Breast epithelium (tissue), 4 donors: ENCODE measurements at places on chromosomes 4 and X. TPM values are rescaled to one million over a fixed set of nuclear protein-coding genes. Genes with fewer than 3 reads are reported as not detected.

GRCh38 chrX:153857348-153857903 lies 27.1 kb upstream of the PDZD4 start:
- no peak for DNase-seq
- no peak overlapping the region for H3K27ac ChIP-seq
- no peak overlapping the region for H3K4me3 ChIP-seq
- no peaks in the 10 kb centered on the region for H3K27me3 ChIP-seq
- no peaks in the 10 kb centered on the region for H3K4me1 ChIP-seq
- H3K36me3 ChIP-seq, result no peaks in the 10 kb centered on the region

GRCh38 chrX:15881381-15881897 lies 26.8 kb upstream of the AP1S2 start:
- H3K4me3 ChIP-seq, result no peak overlapping the region
- H3K36me3 ChIP-seq, result no peaks in the 10 kb centered on the region
- no peaks in the 10 kb centered on the region for H3K4me1 ChIP-seq
- DNase-seq, result no peak
- H3K27ac ChIP-seq, result no peak overlapping the region

GRCh38 chr4:145937971-145938611 lies 532 bp downstream of the ZNF827 start:
- H3K27ac ChIP-seq, result peak overlapping the region; percentile 95

GRCh38 chrX:12949205-12949926 lies 25.5 kb upstream of the TMSB4X start:
- no peaks in the 10 kb centered on the region for H3K36me3 ChIP-seq
- H3K4me1 ChIP-seq, result no peaks in the 10 kb centered on the region
- DNase-seq, result no peak
- no peaks in the 10 kb centered on the region for H3K27me3 ChIP-seq

Gene AFAP1
- 16.6 TPM for total RNA-seq

Gene OTC
- total RNA-seq, result 0.29 TPM

Gene OTOP1
- total RNA-seq, result not detected

Gene IRS4
- total RNA-seq, result not detected

Gene VSIG1
- not detected for total RNA-seq

- DNase-seq, result no peak
- H3K27ac ChIP-seq, result no peak overlapping the region
- H3K36me3 ChIP-seq, result no peaks in the 10 kb centered on the region
- H3K27me3 ChIP-seq, result no peaks in the 10 kb centered on the region
These were observed 1.7 kb upstream of the RPS3A start for GRCh38 chr4:151097759-151098158.

- no peaks in the 10 kb centered on the region for H3K36me3 ChIP-seq
- H3K27me3 ChIP-seq, result no peaks in the 10 kb centered on the region
- no peaks in the 10 kb centered on the region for H3K4me1 ChIP-seq
These were observed 76.2 kb downstream of the SEL1L3 start for GRCh38 chr4:25786497-25787065.

- no peaks in the 10 kb centered on the region for H3K36me3 ChIP-seq
- H3K27ac ChIP-seq, result no peak overlapping the region
- H3K4me3 ChIP-seq, result no peak overlapping the region
These were observed 203.6 kb upstream of the MAMLD1 start for GRCh38 chrX:150159537-150159936.

GRCh38 chr4:26864899-26865298 lies 4.3 kb downstream of the STIM2 start:
- no peaks in the 10 kb centered on the region for H3K27me3 ChIP-seq
- H3K36me3 ChIP-seq, result no peaks in the 10 kb centered on the region
- no peak for DNase-seq
- H3K27ac ChIP-seq, result peak overlapping the region; percentile 5
- H3K4me3 ChIP-seq, result no peak overlapping the region

GRCh38 chr4:140098455-140099160 lies 55.4 kb downstream of the MAML3 start:
- H3K27me3 ChIP-seq, result no peaks in the 10 kb centered on the region
- H3K4me3 ChIP-seq, result peak overlapping the region; percentile 57
- H3K4me1 ChIP-seq, result peaks cover 18% of the 10 kb centered on the region
- no peak for DNase-seq

GRCh38 chrX:68950937-68951336 lies 122.1 kb downstream of the EFNB1 start:
- peaks cover 58% of the 10 kb centered on the region for H3K27me3 ChIP-seq
- H3K27ac ChIP-seq, result no peak overlapping the region

GRCh38 chrX:49043987-49044281 lies 777 bp upstream of the TFE3 start:
- peaks cover 5% of the 10 kb centered on the region for H3K4me1 ChIP-seq
- H3K27ac ChIP-seq, result peak overlapping the region; percentile 73
- no peak for DNase-seq
- no peaks in the 10 kb centered on the region for H3K27me3 ChIP-seq
- H3K36me3 ChIP-seq, result no peaks in the 10 kb centered on the region

Gene GABRB1
- total RNA-seq, result not detected

DNA sequence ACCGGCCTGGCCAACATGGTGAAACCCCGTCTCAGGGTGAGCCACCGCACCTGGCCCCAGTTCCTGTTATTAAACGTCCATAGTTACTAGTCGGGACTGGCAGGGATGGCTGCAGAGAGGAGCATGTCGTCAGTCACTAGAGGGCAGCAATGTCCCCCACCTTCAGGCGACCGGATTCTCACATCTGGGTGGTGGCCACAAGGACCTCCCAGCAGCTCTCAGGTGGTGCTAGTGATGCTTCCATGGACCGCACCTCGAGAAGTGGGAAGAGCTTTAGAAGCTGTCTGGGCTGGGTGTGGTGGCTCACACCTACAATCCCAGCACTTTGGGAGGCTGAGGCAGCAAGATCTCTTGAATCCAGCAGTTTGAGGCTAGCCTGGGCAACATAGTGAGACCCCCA lies 13.3 kb upstream of the IL3RA start:
- no peak overlapping the region for H3K27ac ChIP-seq
- H3K36me3 ChIP-seq, result no peaks in the 10 kb centered on the region
- no peak for DNase-seq
- no peak overlapping the region for H3K4me3 ChIP-seq
- peaks cover 14% of the 10 kb centered on the region for H3K27me3 ChIP-seq
- H3K4me1 ChIP-seq, result no peaks in the 10 kb centered on the region

- H3K4me1 ChIP-seq, result no peaks in the 10 kb centered on the region
- H3K27ac ChIP-seq, result no peak overlapping the region
- no peaks in the 10 kb centered on the region for H3K36me3 ChIP-seq
These were observed 3.3 kb downstream of the COL4A5 start for GRCh38 chrX:108442901-108443464.

DNA sequence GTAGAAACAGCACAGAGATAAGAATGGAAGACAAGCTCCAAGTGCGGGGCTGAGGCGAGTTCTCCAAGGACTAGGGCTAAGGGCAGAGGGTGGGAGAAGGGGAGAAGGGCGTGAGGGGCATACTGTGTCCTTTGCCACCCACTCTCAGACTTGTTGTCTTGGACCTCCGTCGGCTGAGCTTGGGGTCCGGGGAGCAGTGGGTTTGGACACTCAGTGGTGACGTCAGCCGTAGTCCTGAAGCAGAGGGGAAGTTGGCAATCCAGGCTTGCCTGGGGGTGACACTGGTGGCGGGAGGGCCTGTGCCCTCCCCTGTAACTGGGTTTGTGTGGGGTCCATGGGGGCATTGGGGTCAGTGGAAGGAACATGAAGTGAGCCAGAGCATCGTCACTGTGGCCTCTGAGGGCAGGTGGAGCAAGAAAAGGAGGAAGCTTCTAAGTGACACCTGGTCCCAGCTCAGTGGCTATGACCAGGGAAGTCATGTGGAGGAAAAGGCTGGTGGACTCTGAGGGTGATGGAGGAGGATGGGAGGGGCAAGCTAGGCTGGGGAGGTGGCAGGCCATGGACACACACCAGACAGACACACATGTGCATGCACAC lies 17.6 kb downstream of the CD99 start:
- no peak overlapping the region for H3K4me3 ChIP-seq
- no peaks in the 10 kb centered on the region for H3K4me1 ChIP-seq
- H3K36me3 ChIP-seq, result no peaks in the 10 kb centered on the region
- DNase-seq, result no peak

DNA sequence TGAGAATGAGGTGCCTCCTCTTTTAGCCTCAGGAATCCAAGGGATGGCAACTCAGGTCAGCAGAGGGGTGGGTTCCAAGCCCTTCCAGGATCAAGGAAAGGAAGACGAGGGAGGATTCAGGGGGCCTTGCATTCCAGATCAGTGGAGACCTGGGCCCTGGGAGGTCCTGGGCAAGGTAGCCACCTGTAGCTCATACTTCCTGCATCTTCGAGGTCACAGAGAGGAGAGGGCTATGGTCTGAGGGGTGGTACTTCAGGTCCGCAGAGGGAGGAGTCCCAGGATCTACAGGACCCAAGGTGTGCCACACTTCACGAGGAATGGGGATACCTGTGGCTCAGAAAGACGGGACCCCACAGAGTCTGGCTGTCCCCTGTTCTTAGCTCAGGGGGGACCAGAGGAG lies 9.2 kb downstream of the MAGEA4 start:
- peaks cover 27% of the 10 kb centered on the region for H3K27me3 ChIP-seq
- no peaks in the 10 kb centered on the region for H3K4me1 ChIP-seq
- no peaks in the 10 kb centered on the region for H3K36me3 ChIP-seq
- H3K4me3 ChIP-seq, result no peak overlapping the region
- no peak for DNase-seq
- no peak overlapping the region for H3K27ac ChIP-seq
